Cardiac muscle cell (in vitro differentiated cells and primary cell): ENCODE measurements at places on chromosomes 16 and 17.

DNA sequence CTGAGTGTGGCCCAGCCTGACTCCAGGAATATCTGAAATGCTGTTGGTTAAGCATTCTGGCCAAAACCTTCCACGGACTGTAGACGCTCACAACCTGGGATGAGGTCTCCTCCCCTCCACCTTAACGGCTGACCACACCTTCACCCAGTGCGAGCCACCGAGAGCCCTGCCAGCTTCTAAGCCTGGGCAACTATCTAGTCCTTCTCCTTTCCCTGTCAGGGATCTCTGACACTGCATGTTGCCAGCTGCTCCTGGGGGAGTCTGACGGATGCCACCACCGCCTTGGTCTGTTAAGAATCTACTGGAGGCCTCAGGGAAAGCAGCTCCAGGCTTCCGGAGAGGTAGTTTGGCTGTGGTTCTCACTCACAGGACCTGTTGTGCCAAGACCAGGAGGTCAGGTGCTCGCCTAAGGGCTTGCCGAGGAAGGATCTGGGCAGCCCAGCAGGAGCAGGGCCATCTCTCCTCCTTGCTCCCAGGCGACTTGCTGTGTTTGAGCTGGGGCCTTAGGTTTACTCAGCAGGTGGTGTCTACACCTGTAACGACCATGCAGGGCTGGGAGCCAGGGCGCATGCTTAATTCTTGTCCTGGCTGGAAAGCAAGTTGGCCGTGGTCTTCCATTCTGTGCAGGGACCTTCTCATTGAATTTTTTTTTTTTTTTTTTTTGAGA is 111.8 kb downstream of the NTN1 start:
- no peak for DNase-seq

DNA sequence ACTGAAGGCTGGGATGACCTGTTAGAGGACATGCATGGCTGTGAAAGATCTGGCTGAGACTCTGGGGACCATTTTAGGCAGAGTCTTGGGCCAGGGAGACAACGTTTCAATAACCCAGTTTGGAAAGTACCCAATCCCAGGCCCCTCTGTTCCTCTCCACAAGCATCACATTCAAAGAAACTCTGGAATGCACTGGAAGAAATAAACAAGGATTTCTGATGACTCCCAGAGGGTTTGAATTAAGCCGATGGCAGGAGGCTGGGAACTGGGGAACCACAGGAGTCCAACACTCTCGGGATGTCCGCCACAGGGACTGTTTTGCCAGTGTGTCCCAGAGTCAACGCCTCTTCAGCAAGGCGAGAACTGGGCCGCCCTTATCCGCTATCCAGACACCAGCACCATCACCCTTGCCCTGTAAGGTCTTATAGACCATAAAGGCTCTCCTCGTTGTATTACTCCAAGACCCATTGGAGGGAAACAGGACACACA is 3.3 kb downstream of the PMP22 start:
- DNase-seq, result no peak

- DNase-seq, result no peak
Observed at GRCh38 chr17:57366558-57367351, 110.4 kb downstream of the MSI2 start.

- DNase-seq, result no peak
Observed at GRCh38 chr16:70734522-70735095, 48.8 kb upstream of the MTSS2 start.

DNA sequence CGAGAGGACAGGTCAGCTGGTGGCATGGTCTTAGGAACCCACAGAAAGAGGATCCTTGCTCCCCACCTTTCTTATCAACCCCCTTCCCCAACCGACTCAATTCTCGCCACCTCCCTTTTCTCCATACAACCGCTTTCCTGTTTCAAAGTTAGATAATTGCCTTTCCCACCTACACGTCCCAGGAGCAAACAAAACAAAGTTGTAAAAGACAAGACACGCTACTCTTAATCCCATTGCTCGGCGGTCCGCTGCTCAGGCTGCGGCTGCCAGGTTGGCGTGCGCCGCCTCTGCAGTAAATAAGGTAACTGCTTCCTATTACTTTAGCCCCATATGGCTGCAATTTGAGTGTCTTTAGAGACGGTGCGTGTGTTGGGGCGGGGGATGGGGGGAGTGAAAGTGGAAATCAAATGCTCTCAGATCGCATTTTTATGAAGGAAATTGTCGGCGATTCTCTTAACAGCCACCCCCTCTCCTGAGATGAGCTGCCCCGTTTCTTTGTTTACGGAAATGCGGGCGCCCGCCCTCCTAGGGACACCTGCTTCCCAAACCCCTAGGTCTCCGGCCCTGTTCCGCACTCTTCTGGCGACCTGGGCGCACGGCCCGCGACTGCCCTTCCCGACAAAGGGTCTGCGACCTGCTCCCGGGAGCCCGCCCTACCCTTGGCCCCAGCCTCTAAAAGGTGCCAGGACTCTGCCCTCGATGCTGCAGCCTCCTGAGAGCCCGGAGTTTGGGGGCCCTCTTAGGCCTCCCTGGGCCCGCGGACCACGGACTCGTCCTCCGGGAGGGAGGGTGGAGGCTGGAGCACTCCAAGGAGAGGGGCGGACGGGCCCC is 3.7 kb upstream of the CBX8 start:
- DNase-seq, result no peak

DNA sequence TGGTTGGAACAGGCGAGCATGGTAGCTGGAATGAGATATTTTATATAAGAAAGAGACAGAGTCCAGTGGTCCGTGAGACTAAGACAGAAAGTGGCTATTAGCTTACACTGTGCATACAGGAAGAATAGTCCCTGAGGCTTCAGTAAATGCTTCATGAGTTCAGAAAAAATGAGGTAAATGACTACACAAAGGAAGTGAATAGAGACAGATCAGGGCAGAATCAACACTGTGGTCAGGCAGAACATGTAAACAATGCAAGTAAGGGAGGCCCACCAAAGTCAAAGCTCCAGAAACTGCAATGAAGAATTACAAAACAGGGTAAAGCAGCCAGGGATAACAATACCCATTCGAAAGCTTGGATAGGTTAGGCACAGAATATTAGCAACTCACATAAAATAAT is 4.8 kb downstream of the ABCA10 start:
- peak; percentile 69 for DNase-seq

DNA sequence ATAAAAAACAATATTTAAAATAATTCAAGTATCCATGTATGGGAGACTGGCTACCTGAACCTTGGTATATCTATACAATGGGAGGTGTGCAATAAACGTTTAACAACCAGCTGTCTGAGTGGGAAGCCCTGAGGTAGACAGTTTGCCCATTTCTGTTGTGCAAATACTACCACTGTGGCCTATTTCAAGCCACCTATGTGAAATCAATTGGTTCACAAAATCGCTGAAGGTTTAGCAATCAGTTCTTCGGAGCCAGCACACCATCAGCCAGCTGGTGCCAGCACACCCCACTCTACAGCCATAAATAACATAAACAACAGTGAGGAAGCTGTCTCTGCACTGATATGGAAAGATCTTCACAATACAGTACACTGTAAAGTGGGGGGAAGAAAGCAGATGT is 46.7 kb upstream of the KDM8 start:
- no peak for DNase-seq

GRCh38 chr16:27049117-27049516 is 17.6 kb upstream of the C16orf82 start:
- no peak for DNase-seq

- DNase-seq, result peak; percentile 84
Observed at GRCh38 chr16:24010440-24011089, 174.8 kb downstream of the PRKCB start.

GRCh38 chr16:10965440-10966061 is 21.2 kb downstream of the CLEC16A start:
- no peak for DNase-seq

DNA sequence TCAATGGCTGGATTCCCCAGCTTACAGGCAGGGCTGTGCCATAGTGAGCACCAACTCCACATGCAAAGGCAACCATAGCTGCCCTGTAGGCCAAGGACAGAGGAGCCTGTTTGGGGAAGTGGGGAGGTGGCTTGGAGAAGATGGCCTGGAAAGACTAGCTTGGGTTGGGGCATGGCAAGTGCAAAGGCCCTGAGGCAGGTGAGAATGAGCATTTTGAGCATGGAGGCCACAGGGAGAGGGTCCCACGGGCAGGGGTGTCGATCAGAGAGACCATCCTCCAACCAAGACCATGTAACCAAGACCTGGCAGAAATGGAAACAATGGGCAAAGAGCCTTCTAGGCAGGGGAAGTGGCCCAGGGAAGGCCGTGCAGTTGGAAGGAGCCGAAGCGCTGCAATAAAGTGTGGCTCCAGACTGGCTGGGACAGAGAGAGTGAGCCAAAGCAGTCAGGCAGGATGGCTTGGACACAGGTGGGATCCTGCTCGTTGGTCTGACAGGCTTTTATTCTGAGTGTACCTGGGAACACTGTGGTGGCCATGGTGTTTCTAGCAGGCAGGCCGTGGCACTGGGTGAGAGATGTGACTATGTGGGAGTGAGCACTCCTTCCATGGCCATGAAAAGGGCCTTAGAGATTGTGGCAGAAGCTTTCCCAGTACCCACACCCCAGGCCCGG is 24.8 kb upstream of the MPRIP start:
- no peak for DNase-seq

- DNase-seq, result no peak
Observed at GRCh38 chr16:75644240-75645012, 3.0 kb downstream of the KARS1 start.

GRCh38 chr17:58615768-58616659 is 75.8 kb downstream of the TEX14 start:
- no peak for DNase-seq
